ENCODE measurements at places on chromosomes 16 and 17.

- no peak for DNase-seq
Observed at GRCh38 chr16:55505333-55506015, 3.4 kb upstream of the LPCAT2 start.

DNA sequence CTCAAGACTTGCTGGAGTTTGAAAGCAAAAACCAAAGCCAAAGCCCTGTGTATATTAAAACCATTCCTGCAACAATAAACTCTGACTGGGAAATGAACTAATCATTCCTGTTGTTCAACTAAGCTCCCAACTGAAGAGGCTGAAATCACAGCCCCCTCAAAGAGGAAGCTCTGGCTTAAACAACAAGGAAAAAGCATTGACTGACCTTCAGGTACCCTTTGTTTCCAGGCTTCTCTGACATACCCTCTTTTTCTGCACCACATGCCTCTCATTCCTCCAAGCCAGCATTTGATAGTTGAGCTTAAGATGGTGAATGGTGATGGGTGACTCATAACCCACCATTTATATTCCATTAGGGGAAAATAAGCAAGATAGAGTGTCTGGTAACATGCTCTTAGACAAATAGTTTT lies 470.9 kb upstream of the SOX9 start:
- DNase-seq = no peak

DNA sequence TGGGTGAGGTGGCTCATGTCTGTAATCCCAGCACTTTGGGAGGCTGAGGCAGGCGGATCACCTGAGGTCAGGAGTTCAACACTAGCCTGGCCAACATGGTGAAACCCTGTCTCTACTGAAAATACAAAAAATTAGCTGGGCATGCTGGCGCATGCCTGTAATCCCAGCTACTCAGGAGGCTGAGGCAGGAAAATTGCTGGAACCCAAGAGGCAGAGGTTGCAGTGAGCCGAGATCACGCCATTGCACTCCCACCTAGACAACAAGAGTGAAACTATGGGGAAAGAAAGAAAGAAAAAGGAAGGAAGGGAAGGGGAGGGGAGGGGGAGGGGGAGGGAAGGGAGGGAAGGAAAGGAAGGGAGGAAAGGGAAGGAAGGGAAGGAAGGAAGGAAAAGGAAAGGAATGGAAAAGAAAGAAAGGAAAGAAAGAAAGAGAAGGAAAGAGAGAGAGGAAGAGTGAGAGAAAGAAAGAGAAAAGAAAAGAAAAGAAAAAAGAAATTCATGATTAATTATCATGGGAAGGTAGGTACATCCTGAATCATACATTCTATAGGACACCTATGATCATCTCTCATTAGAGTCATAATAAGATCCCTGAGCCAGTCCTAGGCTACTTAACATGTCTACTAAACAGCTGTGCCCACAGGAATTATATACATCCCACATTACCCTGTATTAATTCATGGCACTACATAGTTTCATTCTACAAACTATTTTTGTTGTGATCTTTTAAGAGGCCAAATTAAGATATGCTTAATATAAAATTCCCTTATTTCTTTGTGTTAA lies 40.9 kb downstream of the CREBBP start:
- DNase-seq = no peak

DNA sequence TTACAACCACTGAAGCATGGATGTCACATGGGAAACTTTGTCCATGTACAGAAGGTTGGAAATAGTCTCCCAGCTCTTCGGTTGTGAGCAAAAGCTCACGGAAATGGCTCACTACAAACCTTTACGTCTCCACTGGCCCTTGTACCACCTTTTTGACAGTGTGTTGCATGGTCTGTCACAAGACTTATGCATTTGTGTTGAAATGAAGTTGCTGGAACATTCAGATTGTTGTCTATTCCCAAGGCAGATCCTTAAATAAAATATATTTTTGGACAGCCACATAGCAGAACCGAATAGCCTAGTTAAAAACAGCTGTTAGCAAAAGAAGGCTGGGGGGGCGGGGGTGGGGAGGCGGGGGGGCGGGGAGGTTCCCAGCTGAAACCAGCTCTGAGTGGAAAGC lies 39.2 kb downstream of the KNOP1 start:
- DNase-seq = no peak

GRCh38 chr17:13044572-13045065 lies 26.8 kb upstream of the ELAC2 start:
- no peak for DNase-seq

DNA sequence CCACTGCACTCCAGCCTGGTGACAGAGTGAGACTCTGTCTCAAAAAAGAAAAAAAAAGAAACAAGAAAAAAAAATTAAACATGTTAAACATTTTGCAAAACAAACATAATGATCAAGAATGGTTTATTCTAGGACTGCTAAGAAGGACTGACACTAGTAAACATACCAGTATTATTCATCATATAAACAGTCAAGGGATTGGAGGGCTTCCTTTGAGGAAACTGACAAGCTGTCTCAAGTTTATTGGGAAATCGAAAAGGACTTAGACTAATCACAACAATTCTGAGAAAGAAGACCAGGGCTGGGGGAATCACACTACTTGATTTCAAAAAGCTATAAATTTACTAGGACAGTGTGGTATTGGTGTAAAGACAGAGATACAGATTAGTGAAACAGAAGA lies 75.5 kb downstream of the MYH10 start:
- DNase-seq = no peak

DNA sequence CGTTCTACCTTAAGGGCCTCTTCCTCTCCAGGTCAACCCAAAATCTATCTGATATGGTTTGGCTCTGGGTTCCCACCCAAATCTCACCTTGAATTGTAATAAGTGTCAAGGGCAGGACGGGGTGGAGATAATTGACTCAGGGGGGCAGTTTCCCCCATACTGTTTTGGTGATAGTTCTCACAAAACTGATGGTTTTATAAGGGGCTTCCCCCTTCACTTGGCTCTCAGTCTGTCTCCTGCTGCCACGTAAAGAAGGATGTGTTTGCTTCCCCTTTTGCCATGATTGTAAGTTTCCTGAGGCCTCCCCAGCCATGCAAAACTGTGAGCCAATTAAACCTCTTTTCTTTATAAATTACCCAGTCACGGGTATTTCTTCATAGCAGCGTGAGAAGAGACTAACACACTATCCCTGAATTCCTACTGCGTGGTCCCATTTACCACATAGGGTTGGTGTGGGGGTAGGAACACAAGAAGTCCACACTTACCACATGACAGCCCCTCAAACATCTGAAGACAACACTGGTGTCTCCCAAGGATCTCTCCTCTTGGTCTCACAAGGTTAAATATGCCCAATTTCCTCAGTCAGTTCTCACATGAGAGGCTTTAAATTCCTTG lies 8.2 kb downstream of the COTL1 start:
- no peak for DNase-seq

GRCh38 chr17:7856811-7857712 lies at the start of gene NAA38:
TSS of gene NAA38 (minus strand) at chr17:7857559. CDS start at chr17:7857463, 96 bp downstream.
- DNase-seq = peak; percentile 99

DNA sequence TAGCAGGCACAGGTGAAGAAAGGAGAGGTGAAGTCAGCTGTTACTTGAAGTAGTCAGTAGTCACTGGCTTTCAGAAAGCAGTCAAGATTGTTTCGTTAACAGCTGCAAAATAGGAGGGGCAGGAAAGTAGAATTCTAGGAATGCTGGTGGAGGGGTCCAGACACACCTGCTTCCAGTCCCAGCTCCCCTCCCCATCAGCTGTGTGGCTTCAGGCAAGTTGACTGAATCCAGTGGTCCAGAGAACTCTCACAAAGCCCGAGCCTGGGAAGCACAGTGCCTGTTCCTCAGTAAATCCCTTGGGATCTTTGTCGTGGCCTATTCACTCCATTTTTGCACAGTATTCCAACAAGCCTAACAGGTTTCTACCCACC lies 4.6 kb upstream of the SOCS1 start:
- DNase-seq = no peak

- no peak for DNase-seq
Observed at GRCh38 chr16:80175011-80175410, 365.8 kb upstream of the DYNLRB2 start.

GRCh38 chr17:43626023-43626422 lies 35.7 kb downstream of the MEOX1 start:
- no peak for DNase-seq

- no peak for DNase-seq
Observed at GRCh38 chr17:44049294-44050060, 17.0 kb downstream of the LSM12 start.

GRCh38 chr17:28864991-28865849 lies 10.4 kb downstream of the ERAL1 start:
- peak; percentile 99 for DNase-seq

DNA sequence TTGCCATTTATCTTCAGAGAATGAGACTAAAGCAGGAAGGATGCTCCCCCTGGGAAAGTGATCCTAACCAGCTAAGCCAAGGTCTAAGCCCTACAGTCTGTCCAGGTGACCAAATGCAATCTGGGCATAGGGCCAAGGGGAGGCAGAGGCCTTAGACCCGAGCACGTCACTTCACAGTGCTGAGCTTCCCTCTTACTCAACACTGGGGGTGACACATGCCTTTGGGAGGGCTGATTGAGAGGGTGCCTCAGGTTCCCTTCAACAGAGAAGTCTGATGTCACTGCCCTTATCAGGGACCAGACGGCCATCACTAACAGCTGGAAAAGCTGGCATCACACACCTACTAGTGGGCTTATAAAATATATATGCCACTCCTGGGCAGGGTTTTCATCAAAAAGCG lies 4.0 kb downstream of the CIAO2B start:
- peak; percentile 79 for DNase-seq

GRCh38 chr17:38742411-38743308 lies 5.5 kb downstream of the PCGF2 start:
- DNase-seq = no peak

- no peak for DNase-seq
Observed at GRCh38 chr16:73313950-73314349, 266.0 kb upstream of the ZFHX3 start.

- DNase-seq = no peak
Observed at GRCh38 chr16:84178146-84178765, 8.6 kb downstream of the TAF1C start.

GRCh38 chr17:18956581-18956980 lies 4.6 kb downstream of the SLC5A10 start:
- no peak for DNase-seq

DNA sequence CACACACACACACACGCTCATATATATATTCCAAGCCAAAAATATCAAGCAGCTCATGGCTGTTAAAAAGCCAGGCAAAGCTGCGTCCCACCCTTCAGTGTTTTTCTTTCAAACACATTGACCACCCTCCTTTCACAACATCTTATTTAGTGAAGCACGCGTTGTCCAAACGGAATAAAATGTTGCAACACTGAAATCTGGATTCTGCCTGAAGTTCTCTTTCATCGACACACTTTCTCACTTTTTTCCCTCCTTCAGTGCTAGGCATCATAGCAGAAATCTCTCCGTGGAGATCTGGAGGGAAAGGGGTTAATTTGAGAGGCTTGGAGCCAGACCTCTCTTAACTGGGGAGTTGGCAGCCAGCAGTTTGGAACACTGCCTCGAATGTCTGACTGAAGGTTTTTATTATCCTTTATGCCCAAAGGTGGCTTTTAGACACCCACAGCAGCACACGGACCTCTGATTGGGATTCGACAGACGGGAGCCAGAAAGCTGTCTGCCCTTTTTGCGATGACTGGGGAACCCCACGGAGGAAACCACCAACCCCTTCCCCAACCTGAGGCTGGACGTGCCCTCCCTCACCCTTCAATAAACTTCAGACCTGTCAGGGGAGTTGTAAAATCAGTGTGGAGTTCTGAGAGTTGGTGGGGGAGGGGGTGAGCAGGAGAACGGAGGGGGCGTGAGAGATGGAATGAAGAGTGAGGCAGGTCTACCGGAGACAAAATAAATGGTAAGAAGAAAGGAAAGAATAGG lies 833.6 kb upstream of the SOX9 start:
- no peak for DNase-seq

DNA sequence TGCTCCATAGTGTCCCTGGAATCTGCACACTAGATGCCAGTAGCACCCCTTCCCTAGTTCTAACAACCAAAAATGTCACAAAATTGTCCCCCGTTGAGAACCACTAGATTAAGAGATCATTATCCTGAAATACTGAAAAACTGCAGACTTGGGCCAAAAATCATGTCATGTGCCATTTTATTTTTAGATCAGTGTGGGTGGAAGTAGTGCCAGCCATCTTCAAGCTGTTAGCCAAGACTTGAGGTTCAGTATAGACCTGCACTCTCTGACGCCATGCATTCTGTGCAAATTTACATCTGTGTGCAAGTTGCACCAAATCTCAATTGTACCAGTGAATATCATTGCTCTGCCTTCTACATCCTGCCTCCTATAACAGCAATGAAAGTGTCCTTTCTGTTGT lies 31.5 kb upstream of the NOL11 start:
- no peak for DNase-seq

- DNase-seq = no peak
Observed at GRCh38 chr16:17768257-17768656, 297.5 kb upstream of the XYLT1 start.

GRCh38 chr16:8641671-8642070 lies 20.2 kb downstream of the METTL22 start:
- DNase-seq = peak; percentile 74

DNA sequence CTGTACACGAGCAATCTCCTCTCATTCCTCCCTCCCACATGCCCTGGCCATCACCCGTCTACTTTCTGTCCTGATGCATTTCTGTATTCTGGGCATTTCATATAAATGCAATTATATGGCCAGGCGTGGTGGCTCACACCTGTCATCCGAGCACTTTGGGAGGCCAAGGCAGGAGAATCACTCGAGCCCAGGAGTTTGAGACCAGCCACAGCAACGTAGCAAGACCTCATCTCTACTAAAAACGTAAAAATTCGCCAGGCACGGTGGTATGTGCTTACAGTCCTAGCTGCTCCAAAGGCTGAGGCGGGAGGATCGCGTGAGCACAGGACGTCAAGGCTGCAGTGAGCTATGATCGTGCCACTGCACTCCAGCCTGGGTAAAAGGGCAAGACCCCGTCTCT lies 4.8 kb downstream of the MEAK7 start:
- no peak for DNase-seq

DNA sequence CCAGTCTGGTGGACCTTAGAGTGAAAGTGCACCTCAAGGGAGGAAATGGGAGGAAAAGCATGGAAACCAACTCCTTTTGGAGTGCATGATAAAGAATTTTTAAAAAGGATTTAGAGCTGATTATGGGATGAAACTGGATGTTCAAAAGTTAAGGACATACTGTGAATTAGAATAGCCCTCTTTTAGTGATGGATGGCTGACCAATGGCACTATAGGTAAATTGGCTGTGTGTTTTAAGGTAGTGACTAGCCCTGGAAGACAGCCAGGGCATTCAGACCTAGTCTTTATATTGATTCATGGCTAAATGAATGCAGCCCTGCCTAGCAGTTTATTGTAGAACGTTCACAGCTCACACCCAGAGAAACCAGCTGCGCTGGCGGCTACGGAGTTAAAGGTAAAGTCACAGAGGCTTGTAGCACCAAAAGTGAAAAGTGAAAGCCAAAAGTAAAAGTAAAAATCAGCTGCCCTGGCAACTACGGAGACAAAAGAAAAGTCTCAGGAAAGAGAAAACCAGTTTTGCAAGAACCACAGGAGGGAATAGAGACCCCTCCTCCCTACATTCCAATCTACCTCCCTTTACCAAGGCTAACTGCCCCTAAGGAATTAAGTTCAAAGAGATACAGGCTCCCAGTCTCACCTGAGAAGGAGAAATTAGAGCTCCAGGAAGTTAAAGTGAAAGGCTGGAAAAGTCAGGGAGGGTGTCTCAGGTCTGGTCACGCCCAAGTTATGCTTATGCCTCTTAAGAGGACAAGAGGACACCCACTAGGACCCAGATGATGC lies 21.8 kb downstream of the ACSM1 start:
- peak; percentile 78 for DNase-seq
